ENCODE measurements at places on chromosomes 3 and 15.

- DNase-seq: no peak
Observed at GRCh38 chr3:4943549-4943948, 35.7 kb upstream of the BHLHE40 start.

DNA sequence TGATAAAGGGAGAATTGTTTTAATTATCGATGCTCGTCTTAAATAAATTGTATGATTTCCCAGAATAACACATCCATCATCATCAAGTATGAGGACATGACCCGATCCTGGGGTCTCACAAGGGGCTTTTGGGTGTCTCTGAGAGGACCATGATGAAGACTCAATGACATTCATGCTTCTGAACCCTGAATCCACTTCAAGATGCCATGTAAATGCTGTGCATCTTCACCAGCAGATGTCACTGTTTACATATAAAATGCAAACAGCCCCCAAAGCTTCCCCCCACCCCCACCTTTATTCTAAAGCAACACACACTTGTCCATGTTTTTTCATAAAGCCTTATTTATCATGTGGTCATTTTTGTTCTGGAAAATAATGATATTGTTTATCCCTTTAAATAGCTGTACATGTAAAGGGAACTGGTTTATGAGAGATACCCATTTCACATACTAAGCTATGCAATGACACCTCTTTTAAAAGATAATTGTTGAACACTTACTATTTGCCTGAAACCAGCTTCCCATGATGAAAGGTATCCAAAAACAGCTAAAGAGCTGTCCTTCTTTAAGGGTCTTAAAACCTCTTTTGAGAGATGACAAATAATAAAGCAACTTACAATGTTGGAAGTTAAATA is 69.7 kb upstream of the UBE3A start:
- DNase-seq: peak; percentile 3

- no peak for DNase-seq
Observed at GRCh38 chr3:169999433-169999832, 32.8 kb downstream of the SEC62 start.

DNA sequence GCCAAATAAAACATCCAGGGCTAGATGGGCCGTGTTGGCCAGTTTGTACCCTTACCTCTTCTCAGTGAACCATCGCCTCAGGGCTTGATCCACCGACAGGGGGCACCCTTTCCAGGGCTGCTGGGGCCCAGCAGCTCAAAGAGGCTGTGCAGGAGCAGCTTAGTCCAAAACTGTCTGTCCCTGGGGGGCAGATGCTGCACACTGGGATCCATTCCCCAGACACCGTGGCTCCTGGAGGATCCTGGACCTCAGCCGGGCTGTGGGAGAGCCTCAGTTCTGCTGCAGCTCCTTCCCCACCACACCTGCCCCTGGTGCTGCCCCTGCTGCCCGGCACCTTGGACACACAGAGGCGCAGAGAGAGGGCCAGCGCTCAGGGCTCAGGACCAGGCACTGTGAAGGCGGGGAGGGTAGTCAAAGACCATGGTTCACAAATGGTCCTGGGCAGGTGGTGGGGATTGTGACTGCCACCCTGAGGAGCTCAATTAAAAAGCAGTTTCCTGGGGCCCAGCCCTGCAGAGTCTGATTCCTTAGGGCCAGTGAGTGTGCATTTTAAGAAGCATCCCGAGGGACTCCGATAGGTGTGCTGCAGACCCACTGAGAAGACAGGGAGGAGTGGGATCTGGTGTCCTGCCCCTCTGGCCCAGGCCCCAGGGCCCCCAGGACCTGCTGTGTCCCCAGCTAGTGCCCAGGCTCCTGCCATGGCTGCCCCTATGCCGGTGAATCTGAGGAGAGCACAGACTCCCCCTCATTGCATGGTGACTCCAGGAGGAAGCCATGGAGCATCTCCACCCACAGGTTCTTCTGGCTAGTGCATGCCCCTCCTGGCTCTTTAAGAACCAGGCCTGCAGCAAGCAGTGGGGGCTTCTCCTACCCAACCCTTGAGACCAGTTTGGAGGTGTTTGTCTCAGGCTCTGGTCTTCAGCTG is 86.5 kb upstream of the PRR20G start:
- DNase-seq: peak; percentile 41

- DNase-seq: no peak
Observed at GRCh38 chr3:189914799-189915198, 205.9 kb downstream of the P3H2 start.

GRCh38 chr15:93865586-93865985 is 365.8 kb upstream of the MCTP2 start:
- DNase-seq: no peak

DNA sequence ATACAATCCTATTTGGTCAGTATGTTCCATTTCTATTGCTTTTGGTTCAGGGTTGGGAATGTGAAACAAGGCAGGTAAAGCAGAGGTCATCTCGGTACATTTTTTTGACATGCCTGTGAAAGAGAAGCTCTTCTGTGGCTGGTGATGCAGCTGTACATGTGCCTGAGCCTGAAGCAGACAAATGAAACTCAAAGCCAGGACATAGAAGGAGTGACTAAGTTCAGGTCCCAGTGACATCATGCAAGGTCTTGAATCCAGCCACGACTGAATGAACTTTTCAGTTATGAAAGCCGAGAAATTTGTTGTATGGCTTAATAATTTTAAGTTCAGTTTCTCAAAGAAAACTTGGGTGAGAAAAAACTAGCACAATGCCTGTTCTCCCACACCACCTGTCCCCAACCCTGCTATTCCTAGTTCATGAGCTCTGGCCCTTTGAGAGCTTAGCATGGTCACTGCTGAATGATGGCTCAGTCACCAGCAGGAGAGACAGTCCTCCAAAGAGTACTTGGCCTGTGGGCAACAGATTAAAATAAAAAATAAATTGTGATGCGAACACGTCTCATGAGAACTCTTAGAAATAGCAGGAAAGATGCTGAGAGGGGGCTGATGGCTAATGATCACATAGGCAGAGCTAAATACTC is 600.2 kb upstream of the GRM7 start:
- DNase-seq: no peak

GRCh38 chr3:181418233-181418632 is 293.5 kb upstream of the SOX2 start:
- no peak for DNase-seq

GRCh38 chr3:13644341-13645117 is 95.6 kb downstream of the FBLN2 start:
- DNase-seq: no peak
